ENCODE measurements at places on chromosomes 12 and 14. TPM values are rescaled to one million over a fixed set of nuclear protein-coding genes. Genes with fewer than 3 reads are reported as not detected.

PLA2G1B gene
- total RNA-seq: not detected

RAB2B gene
- 41.0 TPM for total RNA-seq

KLRC3 gene
- not detected for total RNA-seq

POTEM gene
- not detected for total RNA-seq

ADAM21 gene
- total RNA-seq: not detected

TESPA1 gene
- 3.1 TPM for total RNA-seq

SERPINA10 gene
- total RNA-seq: not detected

FLVCR2 gene
- 56.4 TPM for total RNA-seq

ARHGAP9 gene
- total RNA-seq: 30.8 TPM

- DNase-seq: no peak
Observed at GRCh38 chr14:58878439-58879139, 240.8 kb downstream of the DACT1 start.

DNA sequence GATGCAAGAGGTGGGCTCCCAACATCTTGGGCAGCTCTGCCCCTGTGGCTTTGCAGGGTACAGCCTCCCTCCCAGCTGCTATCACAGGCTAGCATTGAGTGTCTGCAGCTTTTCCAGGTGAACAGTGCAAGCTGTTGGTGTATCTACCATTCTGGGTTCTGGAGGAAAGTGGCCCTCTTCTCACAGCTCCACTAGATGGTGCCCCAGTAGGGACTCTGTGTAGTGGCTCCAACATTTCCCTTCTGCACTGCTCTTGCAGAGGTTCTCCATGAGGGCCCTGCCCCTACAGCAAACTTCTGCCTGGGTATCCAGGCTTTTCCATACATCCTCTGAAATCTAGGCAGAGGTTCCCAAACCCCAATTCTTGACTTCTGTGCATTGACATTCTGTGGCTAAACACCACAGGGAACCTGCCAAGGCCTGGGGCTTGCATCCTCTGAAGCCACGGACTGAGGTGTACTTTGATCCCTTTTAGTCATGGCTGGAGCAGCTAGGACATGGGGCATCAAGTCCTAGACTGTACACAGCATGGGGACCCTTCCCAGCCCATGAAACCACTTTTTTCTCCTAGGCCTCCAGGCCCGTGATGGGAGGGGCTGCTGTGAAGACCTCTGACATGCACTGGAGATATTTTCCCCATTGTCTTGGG, 24.0 kb upstream of the SLC38A1 start:
- DNase-seq: no peak

DNA sequence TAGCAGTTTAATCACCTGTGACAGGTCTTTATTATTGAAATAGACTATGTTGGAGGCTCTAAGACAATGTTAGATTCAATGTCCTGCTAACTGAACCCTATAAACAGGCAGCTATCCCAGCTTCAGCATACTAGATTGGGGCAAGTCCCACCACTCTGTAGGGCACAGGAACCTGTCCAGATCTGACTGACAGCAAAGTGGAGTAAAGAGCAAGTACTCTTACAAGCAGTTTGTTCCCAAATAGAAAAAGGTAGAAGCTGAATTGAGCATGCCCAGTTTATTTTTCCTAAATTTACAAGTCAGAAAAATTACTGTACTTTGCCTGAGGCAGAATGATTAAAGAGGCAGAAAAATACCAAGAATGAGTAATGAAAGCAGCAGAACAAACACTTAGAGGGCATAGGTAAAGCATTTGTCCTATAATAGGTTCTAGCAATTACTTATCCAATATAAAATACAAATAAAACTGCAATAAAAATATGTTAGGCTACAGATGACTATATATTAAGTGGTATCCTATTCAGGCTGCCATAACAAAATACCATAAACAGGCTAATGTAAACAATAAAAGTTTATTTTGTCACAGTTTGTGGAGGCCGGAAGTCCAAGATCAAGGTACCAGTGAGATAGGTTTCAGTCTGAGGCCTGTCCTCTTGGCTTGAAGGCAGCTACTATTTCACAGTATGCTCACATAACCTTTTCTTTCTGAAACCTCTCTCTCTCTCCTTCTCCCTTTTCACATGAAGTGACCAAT, 868.2 kb downstream of the C12orf50 start:
- no peak for DNase-seq

DNA sequence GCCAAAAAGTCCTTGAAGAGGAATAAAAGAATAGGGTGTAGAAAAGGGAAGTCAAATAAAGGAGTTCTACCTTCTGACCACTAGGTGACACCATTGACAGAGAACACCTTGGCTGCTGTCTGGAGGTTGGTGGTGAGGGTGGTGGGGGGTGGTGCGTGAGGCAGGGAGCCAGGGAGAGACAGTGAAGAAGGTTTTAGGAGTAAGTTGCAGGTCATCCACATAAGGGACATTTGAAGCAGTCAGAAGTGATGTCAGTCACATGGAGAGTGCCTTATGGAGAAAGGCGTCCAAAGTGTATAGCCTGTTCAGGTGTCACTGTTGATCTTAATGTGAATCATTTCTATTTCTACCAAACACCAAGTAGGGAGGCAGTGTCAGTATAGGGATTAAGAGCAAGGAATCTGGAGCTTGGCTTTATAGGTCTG, 279.3 kb upstream of the DDHD1 start:
- DNase-seq: no peak

DNA sequence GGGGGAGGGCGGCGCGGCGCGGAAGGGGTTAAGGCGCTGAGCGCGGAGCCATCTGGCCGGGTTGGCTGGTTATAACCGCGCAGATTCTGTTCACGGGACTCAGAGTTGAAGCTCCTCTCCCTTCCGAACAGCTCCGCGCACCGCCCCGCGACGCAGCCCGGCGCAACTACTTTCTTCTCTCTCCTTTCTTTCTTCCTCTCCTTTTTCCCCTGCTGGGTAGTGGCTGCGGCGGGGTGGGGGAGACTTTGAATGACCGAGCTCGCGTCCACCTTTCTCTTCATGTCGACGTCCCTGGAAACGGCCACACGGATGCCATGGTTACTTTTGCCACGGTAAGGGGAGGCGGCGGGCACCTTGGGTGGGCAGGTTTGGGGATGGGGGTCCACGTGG, at the start of gene NTF3:
Gene NTF3, plus strand, starts transcription at position 98 of the 390 bp plus-strand sequence. Its CDS starts 217 bp downstream, at position 315.
- no peak for DNase-seq

- peak; percentile 64 for DNase-seq
Observed at GRCh38 chr12:132886529-132887477, 602 bp downstream of the CHFR start.

GRCh38 chr12:128671528-128672042, 152.2 kb downstream of the SLC15A4 start:
- DNase-seq: no peak

DNA sequence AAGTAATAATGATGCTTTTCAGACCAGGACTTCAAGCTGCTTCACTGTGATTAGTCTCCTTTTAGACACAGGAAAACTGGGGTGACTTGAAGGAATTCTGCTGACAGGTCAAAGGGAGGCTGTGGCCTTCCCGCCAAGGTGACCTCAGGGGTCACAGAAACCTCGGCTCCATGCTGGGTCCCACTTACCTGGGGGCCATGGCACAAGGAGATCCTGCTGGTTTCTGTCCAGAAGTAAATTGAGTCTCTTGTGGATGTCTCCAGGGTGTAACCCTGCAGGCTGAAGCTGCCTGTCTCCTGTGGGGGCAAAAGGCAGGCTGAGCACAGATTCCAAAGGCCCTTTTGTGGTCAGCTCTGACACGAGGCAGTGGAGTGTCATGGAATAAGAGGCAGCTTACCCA, 138.7 kb upstream of the MED13L start:
- no peak for DNase-seq

DNA sequence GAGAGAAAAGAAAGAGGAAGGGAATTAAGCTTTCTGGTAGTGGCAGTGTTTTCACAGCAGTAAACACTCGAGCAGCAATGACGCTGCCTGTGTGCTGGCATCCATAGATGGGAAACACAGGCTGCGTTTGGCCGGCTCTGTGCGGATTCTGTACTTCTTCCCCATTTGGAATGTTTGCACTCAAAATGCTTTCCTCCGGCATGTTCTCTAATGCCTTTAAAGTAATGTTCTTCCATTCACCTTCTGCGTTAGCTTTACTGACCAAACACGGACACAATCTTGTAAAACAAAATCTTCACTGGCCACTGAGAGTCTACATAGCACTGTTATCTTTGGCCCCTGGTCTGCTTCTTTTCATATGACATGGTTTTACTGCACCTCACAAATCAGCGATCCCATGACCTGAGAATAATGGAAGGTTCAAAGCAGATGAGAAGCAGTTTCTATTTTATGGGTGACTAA, 31.4 kb downstream of the DCP1B start:
- DNase-seq: peak; percentile 64

DNA sequence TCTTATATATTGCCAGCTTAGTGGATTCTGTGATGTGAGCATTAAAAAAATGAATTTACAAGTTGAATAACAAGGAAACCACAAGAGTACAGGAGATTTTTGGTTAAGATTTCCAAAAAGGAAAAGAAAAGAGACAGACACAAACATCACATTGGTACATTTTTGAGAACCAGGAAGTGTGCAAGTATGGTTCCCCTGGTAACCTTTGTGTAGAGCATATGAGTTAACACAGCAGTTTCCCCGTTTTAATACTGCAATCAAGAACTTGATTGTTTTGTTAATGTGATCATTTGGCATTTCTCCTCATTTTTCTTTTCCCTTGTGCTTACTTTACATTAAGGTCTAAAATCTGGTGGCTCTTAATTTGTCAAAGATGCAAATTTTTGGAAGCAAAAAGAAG, 490.4 kb upstream of the ATP2B1 start:
- no peak for DNase-seq

DNA sequence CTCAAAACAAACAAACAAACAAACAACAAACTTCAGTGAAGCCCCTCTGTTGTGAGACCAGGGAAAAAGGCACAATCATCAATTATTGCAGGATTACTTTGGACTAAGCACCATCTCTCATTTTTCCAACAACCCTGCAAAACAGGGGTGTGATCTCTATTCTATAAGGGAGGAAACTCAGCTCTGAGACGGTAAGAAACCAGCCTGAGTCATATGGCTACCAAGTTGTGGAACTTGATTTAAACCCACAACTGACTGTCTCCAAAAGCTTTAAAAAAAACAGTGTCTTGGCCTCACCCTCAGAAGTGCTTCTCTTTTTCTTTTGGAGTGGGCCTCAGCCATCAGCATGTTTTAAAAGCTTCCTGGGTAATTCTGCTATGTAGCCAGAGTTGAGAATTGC, 49.8 kb downstream of the RIN3 start:
- no peak for DNase-seq

GRCh38 chr12:52838609-52839435, 4.7 kb upstream of the KRT79 start:
- no peak for DNase-seq

- DNase-seq: no peak
Observed at GRCh38 chr12:82474798-82475184, 116.5 kb downstream of the METTL25 start.

DNA sequence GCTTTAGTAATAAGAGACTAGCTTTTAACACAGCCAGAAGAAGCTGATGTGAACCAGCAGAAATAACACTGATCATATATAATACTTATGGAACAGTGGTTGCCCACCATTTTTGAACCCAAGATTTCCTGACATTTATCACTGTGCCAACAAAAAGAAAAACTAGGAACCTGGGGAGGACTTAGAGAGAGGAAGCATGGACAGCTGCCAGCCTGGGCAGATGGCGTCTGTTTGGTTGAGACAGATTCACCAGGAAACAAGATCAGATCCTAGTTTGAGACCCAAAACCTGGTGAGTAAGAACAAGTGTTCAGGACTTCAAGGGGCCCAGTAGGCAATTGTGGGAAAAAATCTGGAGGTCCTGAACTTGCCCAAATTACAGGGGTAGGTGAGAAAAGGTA, 95.3 kb downstream of the BICD1 start:
- no peak for DNase-seq

DNA sequence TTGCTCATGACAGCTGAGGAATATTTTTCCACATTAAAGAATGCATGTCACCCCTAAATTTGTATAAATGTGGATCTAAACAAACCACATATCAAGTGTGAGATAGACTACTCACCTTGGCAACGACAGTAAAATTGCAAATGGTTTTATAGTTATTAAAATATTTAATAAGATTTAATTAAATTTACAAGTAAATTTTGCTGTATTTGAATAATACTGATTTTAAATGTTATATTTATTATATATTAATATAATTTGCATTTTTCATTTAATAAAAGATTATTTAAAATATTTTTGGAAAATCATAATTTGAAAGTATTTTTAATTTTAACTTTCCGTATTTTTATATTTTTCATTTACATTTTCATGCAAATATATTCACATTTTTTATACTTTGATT, 53.4 kb downstream of the SERPINA3 start:
- DNase-seq: no peak

DNA sequence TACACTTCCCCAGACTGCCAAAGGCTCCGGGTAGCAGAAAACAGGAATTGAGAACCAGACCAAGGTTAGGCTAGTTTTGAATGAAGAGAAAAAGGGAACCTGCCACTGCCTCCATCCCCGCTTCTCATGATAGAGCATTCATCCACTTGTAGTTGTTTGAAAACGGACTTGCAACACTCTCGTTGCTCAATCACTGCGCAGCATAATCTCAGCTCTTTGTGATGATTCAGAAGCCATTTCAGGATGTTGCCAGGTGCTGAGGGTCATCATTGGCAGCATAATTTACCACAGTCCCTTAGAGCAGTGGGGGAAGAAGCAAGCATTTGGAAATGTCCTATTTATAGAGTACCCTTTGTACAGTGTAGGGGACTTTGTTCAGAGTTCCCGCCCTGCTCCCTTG, 25.6 kb downstream of the KCNK13 start:
- DNase-seq: no peak

DNA sequence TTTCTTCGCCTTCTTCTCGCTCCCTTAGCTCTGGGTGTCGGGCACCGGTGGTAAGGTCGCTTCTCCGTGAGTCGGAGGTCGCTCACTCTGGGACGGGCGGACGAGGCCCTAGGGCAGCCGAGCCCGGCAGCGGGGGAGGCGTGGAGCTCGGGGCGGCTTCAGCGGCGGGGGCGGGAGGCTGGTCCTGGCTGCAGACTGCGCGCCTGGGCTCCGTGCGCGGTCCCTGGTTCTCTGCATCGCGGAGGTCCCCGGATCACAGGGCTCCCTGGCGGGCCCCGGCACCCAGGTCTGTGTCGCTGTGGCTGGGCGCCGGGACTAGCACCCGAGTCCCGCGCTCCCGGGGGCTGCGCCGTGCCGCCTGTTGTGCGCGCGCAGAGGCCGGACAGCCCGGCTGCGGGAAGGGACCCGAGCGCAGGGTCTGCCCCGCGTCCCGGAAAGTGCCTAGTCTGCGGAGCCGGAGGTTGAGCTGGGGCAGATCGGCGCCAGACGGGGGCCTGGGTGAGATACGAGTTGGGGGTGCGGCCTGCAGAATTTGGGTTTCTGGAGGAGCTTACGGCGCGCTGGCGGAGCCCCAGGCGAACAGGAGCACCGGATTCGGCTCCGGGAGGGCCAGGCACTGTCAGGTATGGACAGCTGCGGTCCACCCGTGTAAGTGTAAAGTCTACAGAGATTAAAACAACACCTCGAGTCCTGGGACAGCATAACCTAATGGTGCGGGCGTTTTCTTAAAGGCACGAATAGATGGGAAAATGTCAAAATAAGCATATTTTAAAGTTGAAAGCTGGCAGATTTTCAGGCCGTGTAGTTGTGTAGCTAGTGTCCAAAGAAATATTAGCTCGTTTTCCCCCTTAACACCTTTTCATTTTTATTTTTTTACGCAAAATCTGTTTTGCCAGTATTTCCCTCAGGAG, 713 bp downstream of the FRMD6 start:
- peak; percentile 75 for DNase-seq

GRCh38 chr14:67641902-67642749, 22.4 kb downstream of the ARG2 start:
- no peak for DNase-seq

- no peak for DNase-seq
Observed at GRCh38 chr12:12661086-12661856, 34.7 kb downstream of the GPR19 start.

Measured in sciatic nerve (tissue), 2 donors.